Jurkat, Clone E6-1 (cell line): ENCODE measurements at places on chromosomes 3 and 15.

DNA sequence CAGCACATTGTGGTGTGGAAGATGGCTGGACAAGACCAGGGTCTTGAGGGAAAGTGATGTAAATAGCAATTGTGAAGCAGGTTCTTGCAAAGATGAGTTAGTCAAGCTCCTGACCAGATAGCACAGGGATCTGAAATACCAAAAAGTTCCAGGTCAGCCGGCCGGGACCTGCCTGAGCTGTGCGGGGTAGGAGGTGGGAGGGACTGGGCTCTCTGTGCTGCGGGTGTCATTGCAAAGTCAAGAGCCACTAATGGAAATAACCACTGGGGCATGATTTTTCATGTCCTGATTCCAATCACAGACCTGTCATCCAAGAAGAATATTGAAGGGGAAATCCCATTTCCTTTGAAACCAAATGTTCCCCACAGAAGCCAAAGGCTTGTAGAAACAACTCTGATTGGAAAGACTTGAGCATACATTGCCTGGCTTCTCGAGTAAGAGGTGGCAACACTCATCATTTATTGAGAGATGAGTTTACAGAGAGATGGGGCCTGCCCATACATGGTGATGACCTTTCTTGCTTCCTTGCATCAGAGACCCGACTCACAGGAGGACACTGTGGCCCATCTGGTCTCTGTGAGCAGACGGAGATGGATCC is 44.2 kb upstream of the KY start:
- DNase-seq: no peak

GRCh38 chr3:194512895-194513601 is 26.2 kb upstream of the ATP13A3 start:
- no peak for DNase-seq

GRCh38 chr15:26729581-26729980 is 43.3 kb downstream of the GABRB3 start:
- no peak for DNase-seq

GRCh38 chr3:18134386-18135059 is 290.6 kb downstream of the SATB1 start:
- DNase-seq: no peak

DNA sequence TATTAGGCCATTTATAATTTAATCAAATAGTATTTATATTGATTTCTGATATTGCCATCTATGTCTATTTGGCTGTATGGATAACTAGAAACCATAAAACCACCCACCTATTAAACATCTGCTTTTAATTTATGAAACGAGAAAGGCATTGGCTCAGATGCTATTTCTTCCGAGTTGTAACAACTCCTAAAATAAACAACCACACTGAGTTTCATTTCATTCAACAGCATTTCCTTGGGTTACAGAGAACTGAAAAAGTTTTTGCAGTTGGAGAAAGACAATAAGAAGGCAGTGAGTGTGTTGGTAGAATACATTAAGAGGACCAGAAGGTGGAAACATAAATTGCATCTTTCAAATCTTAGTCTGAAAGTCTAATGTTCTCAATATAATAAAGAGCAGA is 79.1 kb downstream of the AQR start:
- DNase-seq: no peak

DNA sequence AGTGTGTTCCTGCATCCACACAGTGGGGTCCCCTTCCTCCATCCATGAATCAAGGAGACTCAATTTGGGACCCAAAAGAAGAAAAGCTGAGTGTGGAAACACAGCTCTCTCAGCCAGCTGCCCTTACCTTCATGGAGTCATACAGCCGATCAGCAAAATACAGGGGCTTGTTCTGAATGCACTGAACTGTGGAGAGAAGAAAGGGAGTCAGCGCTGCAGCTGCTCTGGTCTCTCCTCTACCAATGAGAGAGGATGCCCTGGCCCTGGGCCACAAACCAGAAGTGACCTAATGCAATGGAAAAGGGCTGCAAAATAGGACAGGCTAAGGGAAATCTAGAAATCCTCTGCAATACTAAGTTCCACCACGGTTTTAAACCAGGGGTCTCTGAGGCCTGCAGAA is 46.7 kb downstream of the ANXA2 start:
- no peak for DNase-seq

DNA sequence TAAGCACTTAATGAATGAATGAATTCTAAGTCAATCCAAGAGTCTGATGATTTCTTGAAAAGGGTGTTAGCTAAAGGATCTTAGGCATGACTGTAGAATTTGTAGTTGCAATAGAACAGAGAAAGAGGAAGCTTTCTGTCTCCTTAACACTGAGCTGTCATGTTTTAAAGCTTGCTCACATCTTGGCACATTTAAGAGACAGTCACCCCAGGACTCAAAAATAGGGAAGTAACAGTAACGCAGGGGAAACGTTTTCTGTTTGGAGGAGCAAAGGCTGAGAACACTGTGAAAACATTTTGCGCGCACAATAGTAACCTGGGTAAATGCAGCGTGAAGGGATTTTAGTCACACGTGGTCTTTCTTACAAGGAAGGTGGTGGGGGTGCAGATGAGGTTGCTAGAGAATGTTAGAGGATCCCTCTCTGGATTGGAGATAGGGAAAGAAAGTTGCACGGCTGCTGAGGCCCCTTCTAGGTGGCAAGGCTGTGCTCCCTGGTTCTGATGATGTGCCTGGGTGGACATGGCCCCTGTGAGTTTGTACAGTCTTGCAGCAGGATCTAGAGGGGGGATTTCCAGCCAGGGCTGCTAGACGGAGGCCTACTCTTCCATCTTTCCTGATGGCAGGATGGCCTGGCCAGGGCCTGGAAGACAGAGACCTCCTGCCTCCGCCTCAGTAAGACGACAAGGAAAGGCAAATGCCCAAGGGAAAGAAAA is 12.0 kb downstream of the STARD5 start:
- no peak for DNase-seq

- no peak for DNase-seq
These were observed 108.8 kb downstream of the EPHA3 start for GRCh38 chr3:89216016-89216739.

- no peak for DNase-seq
These were observed 56.8 kb upstream of the NEK10 start for GRCh38 chr3:27425896-27426565.

- no peak for DNase-seq
These were observed 46.1 kb downstream of the MYZAP start for GRCh38 chr15:57637846-57638245.

GRCh38 chr3:100411091-100411982 is 10.0 kb downstream of the LNP1 start:
- no peak for DNase-seq

DNA sequence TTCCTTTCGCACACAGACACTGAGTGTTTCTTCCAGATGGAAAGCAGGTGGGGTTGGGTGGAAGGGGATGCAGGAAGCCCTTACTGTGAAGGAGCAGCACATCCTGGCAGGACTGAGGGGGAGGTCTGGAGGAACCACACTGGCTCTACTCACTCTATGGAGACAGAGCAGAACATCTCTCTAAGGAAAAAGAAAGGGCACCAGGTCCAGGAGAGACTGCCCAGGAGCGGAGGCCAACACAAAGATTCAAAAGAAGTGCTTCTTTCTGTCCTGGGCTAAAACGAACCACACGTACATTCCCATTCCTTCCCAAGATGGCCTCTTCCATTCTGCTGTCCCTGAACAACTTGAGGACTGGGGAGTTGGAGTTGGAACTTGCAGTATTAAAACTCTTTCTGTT is 13.8 kb upstream of the VIPR1 start:
- no peak for DNase-seq

- DNase-seq: no peak
These were observed 14.4 kb downstream of the RARB start for GRCh38 chr3:25442486-25442885.

- no peak for DNase-seq
These were observed 547.8 kb upstream of the EPHA6 start for GRCh38 chr3:96266395-96267190.

- DNase-seq: no peak
These were observed 85.5 kb downstream of the FLNB start for GRCh38 chr3:58093574-58094195.

GRCh38 chr3:195914648-195915473 is 6.5 kb upstream of the TNK2 start:
- peak; percentile 90 for DNase-seq

GRCh38 chr3:55202326-55202725 is 274.5 kb upstream of the LRTM1 start:
- DNase-seq: no peak

- no peak for DNase-seq
These were observed 41.4 kb downstream of the MRPS25 start for GRCh38 chr3:15023719-15024118.

DNA sequence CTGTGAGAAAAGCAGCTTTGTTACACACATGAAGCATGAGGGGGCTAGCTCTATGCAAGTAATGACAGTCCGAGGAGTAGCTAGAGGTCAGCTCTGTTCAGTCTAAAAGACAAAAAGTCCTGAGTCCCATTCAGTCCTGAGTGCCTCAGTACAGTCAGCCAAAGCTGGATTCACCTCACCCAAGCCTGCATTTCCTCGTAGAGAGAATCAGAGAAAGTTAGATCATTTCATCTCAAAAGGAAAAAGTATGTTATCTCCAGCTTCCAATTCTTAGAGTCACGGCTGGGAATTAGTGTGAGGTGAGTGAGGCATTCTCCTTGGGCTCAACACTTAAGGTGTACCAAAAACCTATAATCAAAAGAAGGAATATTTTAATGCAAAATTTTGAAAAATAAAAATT is 5.9 kb upstream of the ACP3 start:
- DNase-seq: no peak

GRCh38 chr15:26095710-26096330 is 232.7 kb upstream of the ATP10A start:
- no peak for DNase-seq

DNA sequence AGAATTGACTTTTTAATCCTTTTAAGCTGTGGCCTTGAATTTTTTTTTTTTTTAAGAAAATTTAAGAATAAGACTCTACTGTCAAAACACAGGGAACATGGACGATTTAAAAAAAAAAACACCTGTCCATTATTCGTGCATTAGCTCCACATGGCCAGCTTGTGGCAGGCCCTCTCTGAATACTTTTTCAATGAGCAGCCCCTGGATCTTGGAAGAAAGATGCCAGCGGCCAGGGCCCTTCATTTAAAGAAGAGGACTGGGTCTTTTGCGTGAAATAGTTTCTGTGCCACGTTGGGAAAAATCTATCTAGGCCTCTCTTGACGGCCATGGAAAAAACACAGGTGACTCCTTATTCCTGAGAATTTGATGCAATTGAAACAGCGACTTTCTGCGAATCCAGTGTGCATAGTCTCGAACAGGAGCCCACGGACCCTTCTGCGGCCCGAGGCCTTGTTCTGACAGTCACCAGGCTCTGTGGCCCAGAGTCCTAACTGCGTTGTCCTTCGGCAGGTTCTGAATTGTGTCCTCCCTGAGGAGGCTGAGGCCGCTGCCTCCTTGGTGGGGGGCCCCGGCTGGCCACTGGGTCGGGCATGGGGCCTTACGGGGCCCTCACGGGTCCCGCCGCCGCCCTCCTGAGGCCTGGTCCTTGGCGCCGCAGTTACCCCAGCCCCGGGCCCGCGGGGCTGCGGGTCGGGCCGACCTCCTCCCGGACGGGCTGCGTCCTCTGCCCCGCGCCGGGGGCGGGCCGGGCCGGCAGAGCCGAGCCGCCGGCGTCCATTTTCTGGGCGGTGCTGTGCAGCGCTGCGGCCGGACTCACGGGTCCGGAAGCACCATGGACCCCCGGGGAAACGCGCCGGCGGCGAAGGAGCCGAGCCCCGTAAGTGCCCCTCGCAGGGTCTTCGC is 33.5 kb downstream of the ZBTB38 start:
- DNase-seq: no peak

GRCh38 chr15:100224206-100225185 is 117.3 kb downstream of the ADAMTS17 start:
- peak; percentile 29 for DNase-seq

DNA sequence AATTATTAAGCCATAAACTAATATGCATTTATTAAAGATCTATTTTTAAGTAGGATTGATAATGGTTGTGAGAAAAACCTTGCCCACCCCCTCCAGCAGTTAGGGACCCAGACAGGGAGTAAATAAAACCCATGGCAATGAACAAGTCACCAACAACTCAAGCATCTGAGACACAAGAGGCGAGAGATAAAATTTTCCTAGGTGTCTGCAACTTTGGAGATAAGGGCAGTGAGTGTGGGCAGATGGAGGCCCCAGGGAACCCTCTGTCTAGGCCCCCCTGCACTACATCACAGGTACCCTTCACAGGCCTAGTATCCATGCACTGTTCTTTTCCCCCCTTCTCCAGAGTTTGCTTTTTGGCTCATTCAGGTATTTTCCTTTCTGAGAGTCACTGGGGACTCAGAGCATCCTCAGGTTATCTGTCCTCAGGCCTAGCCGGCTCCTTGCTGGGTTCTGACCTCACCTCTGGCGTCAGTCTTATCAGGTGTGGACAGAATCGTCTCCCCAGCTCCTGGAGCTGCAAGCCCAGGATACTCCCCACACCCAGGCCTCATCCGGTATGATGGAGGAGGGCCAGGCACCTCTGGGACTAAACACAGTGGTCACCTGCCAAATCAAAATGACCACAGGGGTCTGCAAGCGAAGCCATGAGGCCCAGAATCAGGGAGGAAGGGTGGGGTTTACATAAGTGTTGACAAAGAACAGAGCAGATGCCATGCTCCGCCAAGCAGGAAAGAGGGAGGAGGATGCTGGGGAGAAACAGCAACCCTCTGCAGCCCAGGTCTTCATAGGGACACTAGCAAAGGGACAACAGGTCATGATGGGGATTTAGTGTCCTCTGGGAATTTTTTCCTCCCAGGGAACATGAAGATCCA is 50.4 kb downstream of the CCNL1 start:
- no peak for DNase-seq

GRCh38 chr15:40452296-40453090 is 11.7 kb downstream of the BAHD1 start:
- DNase-seq: no peak

DNA sequence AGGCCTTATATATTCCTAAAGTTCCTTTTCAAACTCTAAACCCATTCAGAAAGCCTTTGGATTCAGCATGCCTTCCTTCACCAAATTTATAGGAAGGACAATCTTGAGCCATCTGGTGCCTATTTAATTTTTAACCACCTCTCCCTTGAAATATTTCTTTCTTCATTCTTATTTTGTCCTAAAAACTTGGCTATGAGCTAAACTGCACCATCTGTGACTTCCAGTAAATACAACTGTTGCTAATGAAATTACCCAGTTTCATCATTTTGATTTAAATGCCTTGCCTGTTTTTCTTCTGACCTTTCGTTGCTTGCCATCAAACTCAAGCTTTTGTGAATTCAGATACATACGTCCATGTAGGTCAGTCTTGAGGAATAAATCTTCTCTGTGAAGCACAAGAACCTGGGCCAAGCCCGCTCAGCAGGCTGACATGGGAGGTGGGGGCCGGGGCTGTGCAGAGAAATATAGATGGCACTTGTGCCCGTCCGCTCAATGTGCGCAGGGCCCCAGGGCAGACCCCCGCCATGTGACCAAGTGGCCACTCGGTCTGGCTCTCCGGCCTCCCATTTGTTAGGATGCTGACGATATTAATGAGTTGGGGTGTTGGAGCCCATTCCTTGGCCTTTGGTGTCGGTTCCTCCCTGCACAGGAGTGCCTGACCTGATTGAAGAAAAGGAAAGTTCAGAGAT is 335.9 kb downstream of the VPS13C start:
- no peak for DNase-seq

- no peak for DNase-seq
These were observed 78.2 kb downstream of the CHAC1 start for GRCh38 chr15:41031232-41032078.
